ENCODE measurements at places on chromosomes 1 and 21. TPM values are rescaled to one million over a fixed set of nuclear protein-coding genes. Genes with fewer than 3 reads are reported as not detected.

The TMIGD3 gene
- total RNA-seq = 0.14 TPM

The TMEM234 gene
- total RNA-seq = 21.9 TPM

The DMRTA2 gene
- total RNA-seq = 0.14 TPM

The CNN3 gene
- total RNA-seq = 439 TPM

The RYR2 gene
- total RNA-seq = not detected

The VSIG8 gene
- total RNA-seq = 0.43 TPM
